ENCODE measurements at places on chromosomes 7 and 10.

GRCh38 chr7:94276795-94277194, 117.9 kb upstream of the COL1A2 start:
- no peak for DNase-seq

DNA sequence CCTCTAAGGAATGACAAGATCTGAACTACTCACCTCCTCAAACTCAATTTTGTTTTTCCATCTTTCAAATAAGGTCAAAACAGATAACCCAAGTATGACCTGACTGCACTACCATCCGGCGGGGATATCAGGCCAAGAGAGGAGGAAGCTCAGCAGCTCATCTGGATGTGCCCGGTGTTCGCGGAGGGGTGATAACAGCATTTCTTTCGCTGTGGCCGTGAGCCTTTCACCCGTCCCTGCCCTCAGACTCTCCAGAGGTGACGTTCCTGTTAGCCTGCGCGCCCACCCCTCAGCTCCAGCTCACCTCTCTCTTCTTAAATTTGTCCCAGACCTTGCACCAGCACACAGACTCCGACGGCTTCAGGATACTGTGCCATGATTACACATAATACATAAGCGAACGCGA, 526 bp downstream of the ZNF248 start:
- DNase-seq = no peak

DNA sequence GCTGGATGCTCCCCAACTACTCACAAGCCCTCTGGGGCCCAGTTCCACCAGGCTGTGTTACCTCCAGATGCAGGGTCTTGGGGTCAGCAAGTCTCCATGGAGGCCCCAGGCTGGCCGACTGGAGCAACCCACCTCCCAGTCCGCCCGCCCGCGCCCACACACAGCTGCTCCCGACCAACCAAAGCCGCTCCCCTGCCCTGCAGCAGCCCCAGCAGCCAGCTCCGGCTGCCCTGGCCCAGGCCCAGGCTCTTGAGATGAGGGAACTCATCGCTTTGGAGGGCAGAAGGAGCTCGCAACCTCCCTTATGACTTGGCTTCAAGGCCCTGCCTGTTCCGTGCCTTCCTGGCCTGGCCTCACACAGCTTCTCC, 47.2 kb downstream of the LRRC20 start:
- DNase-seq = no peak

GRCh38 chr10:75234683-75235374, 928 bp downstream of the COMTD1 start:
- DNase-seq = peak; percentile 21

GRCh38 chr10:22369434-22370072, 24.3 kb downstream of the SPAG6 start:
- DNase-seq = no peak

GRCh38 chr10:34612938-34613337, 202.2 kb downstream of the PARD3 start:
- DNase-seq = no peak

- peak; percentile 11 for DNase-seq
These were observed 136.7 kb downstream of the HECW1 start for GRCh38 chr7:43248961-43249822.

DNA sequence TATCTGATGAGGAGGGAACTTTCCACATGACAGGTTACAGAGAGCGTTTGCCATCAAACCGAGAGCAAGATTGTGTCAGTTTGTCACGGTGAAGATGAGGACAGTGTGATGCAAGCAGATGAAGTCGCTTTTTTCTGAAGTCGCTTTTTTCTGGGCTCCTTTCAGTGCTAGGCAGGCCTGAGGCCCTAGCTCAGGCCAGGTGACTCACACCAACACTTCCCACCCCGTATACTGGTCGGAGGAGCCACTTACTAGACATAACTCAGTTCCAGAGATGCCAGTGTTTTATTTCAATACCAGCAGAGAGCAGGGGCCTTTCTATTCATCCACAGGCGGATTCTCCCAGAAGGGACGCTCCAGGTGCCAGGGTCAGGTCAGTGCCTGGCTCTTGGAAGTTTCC, 58.9 kb downstream of the SFMBT2 start:
- DNase-seq = no peak

DNA sequence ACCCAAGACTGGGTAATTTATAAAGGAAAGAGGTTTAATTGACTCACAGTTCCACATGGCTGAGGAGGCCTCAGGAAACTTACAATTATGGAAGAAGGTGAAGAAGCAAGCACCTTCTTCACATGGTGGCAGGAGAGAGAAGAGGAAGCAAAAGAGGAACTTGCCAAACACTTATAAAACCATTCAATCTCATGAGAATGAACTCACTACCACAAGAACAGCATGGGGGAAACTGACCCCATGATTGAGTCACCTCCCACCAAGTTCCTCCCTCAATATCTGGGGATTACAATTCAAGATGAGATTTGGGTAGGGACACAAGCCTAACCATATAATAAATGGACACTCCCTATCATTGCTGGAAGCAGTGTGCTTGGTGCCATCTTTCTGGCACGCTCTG, 506.3 kb downstream of the CALN1 start:
- no peak for DNase-seq

DNA sequence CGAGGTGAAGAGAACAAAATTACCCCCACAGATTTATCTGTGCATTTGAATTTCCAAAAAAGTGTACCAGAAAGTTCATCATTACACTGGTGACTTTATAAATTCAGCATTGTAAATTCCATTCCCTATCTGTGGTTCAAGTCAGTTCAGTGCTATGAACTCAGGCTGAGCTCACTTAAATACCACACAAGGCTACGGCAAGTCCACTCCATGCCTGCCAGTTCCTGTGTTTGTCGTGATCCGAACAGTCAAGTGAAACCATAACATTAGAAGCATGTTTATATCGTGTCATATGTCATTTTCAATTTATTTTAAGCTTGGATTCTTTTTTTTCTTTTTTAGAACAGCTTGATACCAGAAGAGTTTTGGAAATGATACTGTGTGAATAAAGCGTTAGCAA, 14.8 kb downstream of the MBL2 start:
- DNase-seq = peak; percentile 59

- peak; percentile 24 for DNase-seq
These were observed 192.5 kb upstream of the POT1 start for GRCh38 chr7:125122173-125122572.

- DNase-seq = no peak
These were observed 28.2 kb downstream of the ADK start for GRCh38 chr10:74179111-74179710.

DNA sequence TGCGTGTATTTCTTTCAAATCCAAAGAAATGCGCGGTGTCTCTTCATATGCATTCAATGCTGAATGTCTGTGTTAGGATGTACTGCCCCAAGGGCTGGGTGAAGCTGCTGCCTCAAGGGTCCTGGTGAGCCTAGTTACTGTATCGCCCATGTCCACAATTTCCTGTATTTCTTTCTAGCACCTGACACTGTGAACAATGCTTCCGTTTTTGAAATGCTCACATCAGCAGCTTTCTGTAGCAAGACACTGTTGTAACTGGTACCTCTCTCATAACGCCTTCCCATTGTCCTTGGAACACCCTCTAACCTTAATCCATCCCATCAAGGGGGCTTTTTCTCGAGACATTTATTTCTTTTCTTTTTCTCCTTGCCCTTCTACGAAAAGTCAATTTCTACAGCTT, 25.1 kb downstream of the NRP1 start:
- DNase-seq = no peak

GRCh38 chr10:116096526-116096925, 176.5 kb downstream of the GFRA1 start:
- DNase-seq = no peak

DNA sequence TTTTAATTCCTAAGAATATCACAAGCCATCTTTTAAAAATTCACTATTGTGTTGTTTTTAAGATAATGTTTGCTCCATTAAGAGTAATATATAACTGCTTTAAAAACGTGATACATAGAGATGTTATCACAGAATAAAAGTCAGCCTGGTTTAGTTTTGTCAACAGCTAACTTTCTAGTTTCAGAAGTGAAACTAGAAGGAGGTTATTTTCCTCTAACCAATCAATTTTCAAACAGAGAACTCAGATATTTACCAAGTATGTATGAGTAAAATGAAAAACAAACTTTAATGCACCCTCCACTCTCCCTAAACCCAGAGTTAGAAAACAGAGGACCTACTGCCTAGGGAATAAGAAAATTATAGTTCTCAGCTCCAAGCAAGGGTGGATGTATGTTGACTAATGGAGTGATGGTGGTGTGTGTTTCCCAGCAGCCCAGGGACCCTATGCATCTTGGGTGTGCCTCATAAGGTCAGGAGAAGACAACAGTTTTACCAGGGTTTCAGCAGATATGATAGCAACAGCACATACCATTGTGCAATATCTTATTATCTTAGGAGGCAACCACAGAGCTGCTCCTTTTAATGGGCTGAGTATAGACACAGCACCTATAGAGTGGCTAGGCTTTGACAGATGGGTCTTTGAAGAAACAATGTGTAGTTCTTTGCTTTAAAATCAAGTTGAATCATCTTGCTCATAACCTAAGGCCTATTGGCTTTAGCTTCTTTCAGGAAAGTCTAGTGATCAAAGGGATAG, 58.4 kb downstream of the PTPRZ1 start:
- no peak for DNase-seq

DNA sequence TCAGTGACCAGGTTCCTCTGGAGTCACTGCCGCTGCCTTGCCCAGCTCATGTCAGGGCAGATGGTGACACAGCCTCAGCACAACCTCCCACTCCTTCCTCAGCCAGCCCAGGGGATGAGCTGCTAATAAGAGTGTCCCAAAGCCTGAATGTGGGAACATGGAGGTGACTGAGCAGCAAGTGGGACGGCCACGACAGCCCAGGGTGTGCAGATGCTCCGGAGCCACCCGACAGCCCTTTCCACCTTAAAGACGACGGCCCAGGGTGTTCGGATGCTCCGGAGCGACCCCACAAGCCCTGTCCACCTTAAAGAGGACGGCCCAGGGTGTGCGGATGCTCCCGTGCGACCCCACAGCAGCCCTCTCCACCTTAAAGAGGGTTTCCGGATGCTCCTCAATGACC, 89.2 kb downstream of the DIP2C start:
- DNase-seq = no peak
